ENCODE measurements at places on chromosomes 4 and X.

GRCh38 chrX:103187953-103188475 is 26.9 kb upstream of the BEX4 start:
- no peaks in the 10 kb centered on the region for H3K36me3 ChIP-seq
- H3K4me3 ChIP-seq = no peak overlapping the region
- DNase-seq = no peak
- H3K27me3 ChIP-seq = no peaks in the 10 kb centered on the region

DNA sequence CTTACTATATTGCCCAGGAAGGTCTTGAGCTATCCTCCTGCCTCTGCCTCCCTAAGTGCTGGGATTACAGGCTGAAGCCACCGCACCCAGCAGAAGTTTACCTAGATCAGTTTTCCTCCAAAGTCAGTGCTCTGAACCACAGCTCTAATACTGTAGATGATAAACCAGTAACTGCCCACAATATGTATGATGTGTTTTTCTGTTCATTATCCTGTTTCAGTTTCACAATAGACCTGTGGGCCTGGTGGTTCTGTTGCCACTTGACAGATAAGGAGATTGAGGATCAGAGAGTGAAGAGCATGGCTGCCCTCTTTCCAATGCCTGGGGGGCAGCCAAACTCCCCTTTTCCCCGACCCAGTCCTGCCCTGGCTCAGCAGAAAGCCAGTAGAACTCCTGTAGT is 87.0 kb downstream of the EFNB1 start:
- no peaks in the 10 kb centered on the region for H3K27me3 ChIP-seq
- no peak for DNase-seq
- H3K4me1 ChIP-seq = no peaks in the 10 kb centered on the region
- H3K36me3 ChIP-seq = no peaks in the 10 kb centered on the region
- no peak overlapping the region for H3K27ac ChIP-seq

DNA sequence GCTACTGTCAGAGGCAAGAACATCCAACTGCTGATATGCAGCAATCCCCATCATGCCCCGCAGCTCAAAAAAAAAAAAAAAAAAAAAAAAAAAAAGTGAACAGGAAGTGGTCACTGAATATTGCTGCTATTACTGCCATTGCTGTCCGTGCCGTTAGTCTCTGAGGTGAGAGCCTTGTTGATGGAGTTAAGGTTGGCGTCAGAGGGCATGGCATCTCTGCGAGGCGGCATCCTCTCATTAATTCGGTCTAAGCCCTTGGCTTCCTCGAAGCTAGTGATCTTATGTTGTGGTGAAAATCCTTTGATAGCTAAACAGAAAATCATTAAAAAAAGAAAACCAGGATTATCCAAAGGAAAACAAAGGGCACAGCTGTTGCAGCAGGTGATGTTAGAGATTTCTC is 321.6 kb downstream of the PPP3CA start:
- no peak for DNase-seq
- H3K4me3 ChIP-seq = no peak overlapping the region
- no peaks in the 10 kb centered on the region for H3K27me3 ChIP-seq

DNA sequence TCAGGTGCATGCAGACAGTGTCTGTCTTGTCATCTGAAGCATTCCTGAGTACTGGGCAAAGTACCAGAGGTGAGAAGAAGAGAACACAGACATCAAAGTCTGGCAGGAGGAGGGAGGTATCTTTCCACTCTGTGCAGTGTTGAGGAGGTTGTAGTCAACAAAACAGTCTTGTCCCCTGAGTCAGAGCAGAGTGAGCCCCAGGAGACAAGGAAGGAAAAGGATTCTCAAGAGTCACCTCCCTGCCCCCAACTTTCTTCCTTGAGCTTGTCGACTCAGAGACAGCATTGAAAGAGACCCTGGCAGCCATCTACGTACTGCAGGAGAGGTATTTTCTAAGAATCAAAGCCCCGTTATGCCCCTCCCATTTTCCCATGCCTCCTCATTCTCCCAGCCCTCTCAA is 4.4 kb upstream of the SRPX start:
- H3K27me3 ChIP-seq = peaks cover 12% of the 10 kb centered on the region
- H3K36me3 ChIP-seq = no peaks in the 10 kb centered on the region
- H3K27ac ChIP-seq = no peak overlapping the region
- DNase-seq = no peak
- H3K4me1 ChIP-seq = peaks cover 5% of the 10 kb centered on the region

- H3K27ac ChIP-seq = no peak overlapping the region
- no peak overlapping the region for H3K4me3 ChIP-seq
- H3K4me1 ChIP-seq = peaks cover 6% of the 10 kb centered on the region
- H3K27me3 ChIP-seq = peaks cover 9% of the 10 kb centered on the region
- H3K36me3 ChIP-seq = no peaks in the 10 kb centered on the region
- DNase-seq = no peak
Measured at GRCh38 chr4:170089274-170089667, 485 bp downstream of the AADAT start.

DNA sequence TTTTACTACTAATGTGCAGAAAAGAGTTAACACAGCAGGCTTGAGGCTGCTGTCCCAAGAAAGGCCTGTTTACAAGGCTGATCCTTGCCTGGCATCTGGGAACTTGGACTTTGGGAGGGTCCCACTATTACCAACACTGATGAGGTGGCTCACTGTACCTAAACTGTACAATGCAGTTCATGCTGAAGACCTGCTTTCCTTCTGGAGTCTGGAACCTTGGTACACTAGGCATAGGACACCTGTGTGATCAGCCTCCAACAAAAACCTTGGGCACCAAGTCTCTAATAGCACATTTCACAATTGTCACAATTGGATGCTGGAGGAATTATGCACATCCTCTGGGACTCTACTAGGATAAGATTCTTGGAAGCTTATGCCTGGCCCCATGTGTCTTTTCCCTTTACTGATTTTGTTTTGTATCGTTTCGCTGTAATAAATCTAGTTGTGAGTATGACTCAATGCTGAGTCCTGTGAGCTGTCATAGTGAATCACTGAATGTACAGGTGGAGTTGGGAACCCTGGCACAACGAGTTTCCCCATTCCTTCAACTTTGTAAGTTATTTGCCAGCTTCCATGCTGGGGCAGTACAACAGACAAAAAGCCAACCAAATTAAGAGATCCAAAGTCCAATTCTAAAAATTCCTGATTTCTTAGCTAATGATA is 45.9 kb downstream of the TEC start:
- no peaks in the 10 kb centered on the region for H3K4me1 ChIP-seq
- H3K36me3 ChIP-seq = no peaks in the 10 kb centered on the region
- no peak for DNase-seq
- no peak overlapping the region for H3K27ac ChIP-seq
- no peak overlapping the region for H3K4me3 ChIP-seq

DNA sequence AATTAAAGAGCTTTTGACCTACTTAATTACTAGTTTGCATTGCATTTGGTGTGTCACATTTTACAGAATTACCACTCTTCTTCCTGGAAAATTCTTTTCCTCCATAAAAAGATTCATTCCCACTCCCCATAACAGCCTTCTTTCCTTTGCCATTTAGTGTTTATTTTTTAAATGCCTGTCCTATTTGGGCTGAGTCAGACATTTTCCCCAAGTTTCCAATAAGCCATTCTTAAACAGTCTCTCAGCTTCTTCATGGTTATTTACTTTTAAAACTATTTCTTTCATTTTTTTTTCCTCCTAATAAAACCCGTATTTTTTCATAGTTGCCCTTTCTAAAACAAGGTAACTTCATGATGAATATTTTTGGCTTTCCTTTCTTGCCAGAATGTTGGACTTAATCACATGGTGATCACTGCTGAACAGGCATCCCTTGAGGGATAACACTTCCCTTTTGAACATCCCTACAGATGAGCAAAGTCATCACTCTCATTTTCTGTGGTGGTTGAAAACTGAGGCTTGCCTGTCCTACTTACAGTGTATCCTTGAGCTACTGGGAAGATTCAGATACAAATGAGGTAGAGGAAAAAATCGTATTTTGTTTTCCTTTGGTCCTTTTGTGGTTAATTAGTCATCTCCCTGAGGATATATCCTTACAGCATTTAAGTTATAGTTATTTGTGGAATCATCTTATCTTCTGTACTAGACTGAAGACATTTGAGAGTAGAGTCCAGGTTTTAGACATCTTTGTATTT is 520.5 kb upstream of the NR3C2 start:
- no peaks in the 10 kb centered on the region for H3K4me1 ChIP-seq
- H3K27ac ChIP-seq = no peak overlapping the region
- no peak overlapping the region for H3K4me3 ChIP-seq
- no peak for DNase-seq
- no peaks in the 10 kb centered on the region for H3K36me3 ChIP-seq

GRCh38 chrX:97522307-97522706 is 638.6 kb downstream of the RPA4 start:
- H3K27ac ChIP-seq = no peak overlapping the region
- H3K27me3 ChIP-seq = no peaks in the 10 kb centered on the region
- no peak overlapping the region for H3K4me3 ChIP-seq
- no peaks in the 10 kb centered on the region for H3K36me3 ChIP-seq
- H3K4me1 ChIP-seq = no peaks in the 10 kb centered on the region

- no peaks in the 10 kb centered on the region for H3K36me3 ChIP-seq
- DNase-seq = no peak
- H3K27me3 ChIP-seq = no peaks in the 10 kb centered on the region
- no peak overlapping the region for H3K4me3 ChIP-seq
Measured at GRCh38 chr4:152360045-152360410, 175.9 kb downstream of the FBXW7 start.

- H3K27ac ChIP-seq = no peak overlapping the region
- H3K36me3 ChIP-seq = no peaks in the 10 kb centered on the region
- H3K4me1 ChIP-seq = no peaks in the 10 kb centered on the region
- H3K4me3 ChIP-seq = no peak overlapping the region
- DNase-seq = no peak
- no peaks in the 10 kb centered on the region for H3K27me3 ChIP-seq
Measured at GRCh38 chr4:34271479-34272355, 1972.6 kb downstream of the ARAP2 start.

DNA sequence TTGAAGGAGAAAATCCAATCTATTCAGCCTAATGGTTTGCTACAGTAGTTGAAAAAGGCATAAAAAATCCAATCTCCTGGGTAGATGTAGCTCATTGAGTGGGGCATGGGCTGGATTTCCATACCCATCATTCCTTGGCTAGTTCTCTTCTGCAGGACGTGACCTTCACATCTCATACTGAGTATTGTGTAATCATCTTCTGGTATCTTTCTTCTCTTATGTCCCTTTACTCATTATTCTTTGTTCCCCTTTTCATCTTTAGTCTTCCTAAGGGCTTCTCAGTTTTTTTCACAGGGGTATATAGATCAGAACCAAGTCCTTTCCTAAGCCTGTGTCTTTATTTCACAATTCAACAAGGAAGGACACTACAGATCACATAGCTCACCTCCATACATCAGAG is 727.6 kb upstream of the MAGEB2 start:
- H3K36me3 ChIP-seq = no peaks in the 10 kb centered on the region
- H3K4me3 ChIP-seq = no peak overlapping the region
- no peaks in the 10 kb centered on the region for H3K27me3 ChIP-seq
- H3K27ac ChIP-seq = no peak overlapping the region
- H3K4me1 ChIP-seq = no peaks in the 10 kb centered on the region

DNA sequence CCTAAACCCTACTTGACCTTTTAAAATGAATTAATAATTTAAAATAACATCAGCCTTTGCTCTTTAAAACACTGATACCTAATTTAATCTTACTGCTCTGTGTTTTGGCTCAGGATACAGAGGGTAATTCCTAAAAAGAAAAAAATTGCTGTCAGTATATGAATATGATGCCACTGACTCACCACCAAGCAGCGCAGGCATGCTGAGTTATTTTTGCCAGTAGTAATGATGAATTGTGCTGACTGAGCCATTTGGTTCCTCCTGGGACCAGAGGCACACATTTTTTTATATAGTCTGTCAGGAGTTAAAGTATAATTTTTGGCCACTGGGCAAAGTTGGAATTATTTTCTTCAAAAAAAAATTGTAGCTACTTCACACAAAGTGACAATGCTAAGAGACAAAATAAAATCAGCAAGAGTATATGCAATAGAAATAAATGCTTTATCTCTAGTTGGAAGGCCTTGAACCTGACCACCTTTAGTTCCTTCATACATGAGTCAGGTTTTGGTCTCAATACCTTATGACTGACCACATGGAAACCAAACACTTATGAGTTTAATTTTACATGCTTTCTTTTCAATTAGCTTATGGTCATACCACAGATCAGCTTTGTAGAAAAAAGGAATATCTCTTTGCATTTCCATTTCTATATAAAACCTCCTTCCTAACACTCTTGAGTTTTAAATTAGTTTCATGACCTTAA is 115.1 kb downstream of the PPP3CA start:
- no peaks in the 10 kb centered on the region for H3K36me3 ChIP-seq
- no peaks in the 10 kb centered on the region for H3K4me1 ChIP-seq
- H3K27ac ChIP-seq = no peak overlapping the region
- no peaks in the 10 kb centered on the region for H3K27me3 ChIP-seq
- no peak overlapping the region for H3K4me3 ChIP-seq

DNA sequence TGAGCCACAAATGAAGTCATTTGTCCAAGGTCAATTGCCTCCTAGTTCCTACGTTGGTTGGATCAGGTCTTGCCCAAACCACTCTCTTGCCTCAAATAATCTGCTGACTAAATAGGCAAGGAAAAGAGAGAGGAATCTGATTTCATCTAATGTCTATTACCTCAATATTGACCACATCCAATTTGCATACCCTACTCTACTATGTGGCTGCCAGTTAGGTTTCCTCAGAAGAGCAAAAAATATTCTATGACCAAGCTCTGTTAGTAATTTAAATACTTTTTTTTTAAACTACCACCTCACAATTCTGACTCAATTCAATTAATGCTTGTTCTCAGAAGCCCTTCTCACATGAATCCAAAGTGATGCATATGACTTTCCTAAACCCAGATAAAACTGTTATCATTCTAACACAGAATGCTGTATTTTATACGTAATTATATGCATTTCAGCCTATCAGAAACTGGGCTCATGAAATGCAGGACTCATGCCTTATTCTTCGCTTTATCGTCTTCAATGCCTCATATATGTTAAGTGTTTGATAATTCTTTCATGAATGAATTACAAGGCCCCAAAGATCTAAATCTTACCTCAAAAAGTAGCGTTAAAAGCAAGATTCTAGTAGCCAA is 98.6 kb downstream of the HUWE1 start:
- H3K4me3 ChIP-seq = no peak overlapping the region
- no peaks in the 10 kb centered on the region for H3K4me1 ChIP-seq
- H3K36me3 ChIP-seq = peaks cover 97% of the 10 kb centered on the region
- no peak overlapping the region for H3K27ac ChIP-seq

DNA sequence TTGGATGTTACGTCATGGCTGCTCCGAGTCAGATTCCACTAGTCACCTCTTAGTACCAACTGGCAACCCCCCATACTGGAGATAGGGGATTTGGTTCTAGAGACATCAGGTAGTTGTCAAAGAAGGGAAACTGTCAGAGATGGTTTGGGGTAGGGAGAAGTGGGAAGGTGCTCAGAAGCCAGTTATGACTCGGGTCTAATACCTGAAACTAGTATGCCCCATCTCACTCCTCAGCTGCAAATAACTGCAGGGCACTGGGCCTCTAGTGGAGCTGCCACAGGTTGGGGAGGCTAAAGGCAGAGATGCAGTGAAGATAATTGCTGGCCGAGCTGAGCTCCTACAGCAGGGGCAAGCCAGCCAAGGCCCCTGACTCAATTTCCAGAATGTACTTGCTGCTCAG is 30.0 kb downstream of the OTUD6A start:
- no peak overlapping the region for H3K4me3 ChIP-seq
- H3K27ac ChIP-seq = no peak overlapping the region
- no peaks in the 10 kb centered on the region for H3K36me3 ChIP-seq
- no peaks in the 10 kb centered on the region for H3K4me1 ChIP-seq

All from CD4-positive, alpha-beta T cell (primary cell).